ENCODE measurements at places on chromosomes 2 and 18.

DNA sequence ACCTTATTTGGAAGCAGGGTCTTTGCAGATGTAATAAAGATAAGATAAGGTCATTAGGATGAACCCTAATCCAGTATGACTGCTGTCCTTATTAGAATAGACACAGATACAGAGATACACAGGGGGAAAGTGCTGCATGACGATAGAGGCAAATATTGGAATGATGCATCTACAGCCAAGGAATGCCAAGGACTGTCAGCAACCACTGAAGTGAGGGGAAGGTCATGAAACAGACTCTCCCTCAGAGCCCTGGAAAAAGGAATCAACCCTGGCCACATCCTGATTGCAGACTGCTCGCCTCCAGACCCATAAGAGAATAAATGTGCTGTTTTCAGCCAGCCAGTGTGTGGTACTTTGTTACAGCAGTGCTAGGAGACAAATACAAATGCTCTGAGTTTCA, 14.8 kb downstream of the TMEM237 start:
- no peak for DNase-seq

GRCh38 chr2:70044290-70045040, 42.8 kb upstream of the PCBP1 start:
- DNase-seq, result no peak

- DNase-seq, result no peak
These were observed 1557.5 kb upstream of the ACVR2A start for GRCh38 chr2:146287281-146287680.

- DNase-seq, result no peak
These were observed 68.4 kb upstream of the PPP1CB start for GRCh38 chr2:28683100-28683706.

- no peak for DNase-seq
These were observed 97.0 kb downstream of the LYPD6 start for GRCh38 chr2:149427387-149427786.

DNA sequence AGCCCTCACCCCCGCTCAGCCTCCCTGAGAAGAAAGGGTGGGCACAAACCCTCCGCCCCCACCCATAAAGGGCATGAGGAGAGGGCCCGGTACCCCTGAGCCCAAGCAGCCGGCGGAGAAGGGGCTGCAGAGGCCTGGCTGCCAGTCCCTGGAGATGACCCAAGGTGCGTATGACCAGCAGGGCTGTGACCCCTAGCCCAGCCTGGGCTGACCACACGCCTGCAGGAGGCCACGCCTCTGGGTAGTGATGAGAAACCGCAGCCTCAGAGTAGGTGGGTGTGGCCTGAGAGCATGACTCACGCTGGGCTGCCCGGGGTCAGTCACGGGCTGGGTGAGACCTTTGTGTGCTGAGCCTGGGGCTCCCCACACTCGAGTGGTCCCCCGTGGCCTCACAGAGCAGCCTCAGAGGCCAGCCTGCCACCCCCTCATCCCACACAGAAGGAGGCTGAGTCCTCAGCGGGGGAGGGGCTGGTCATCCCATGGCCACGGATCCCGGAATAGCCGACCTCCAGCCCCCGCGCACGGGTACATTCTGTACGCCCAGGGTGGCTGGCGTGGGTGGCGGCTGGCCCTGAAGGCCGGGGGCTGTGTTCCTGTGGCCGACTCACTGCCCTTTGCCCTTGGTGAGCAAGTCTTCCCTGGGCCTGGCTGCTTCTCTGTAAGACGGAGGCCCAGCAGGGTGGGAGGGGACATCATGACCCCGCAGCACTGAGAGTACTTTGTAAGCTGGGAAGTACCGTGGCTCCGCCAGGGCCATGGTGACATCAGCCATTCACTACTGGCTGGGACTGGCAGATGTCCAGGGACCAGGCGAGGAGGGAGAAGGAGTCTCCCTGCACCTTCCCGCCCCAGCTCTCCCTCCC, 110.8 kb upstream of the OTOS start:
- no peak for DNase-seq

DNA sequence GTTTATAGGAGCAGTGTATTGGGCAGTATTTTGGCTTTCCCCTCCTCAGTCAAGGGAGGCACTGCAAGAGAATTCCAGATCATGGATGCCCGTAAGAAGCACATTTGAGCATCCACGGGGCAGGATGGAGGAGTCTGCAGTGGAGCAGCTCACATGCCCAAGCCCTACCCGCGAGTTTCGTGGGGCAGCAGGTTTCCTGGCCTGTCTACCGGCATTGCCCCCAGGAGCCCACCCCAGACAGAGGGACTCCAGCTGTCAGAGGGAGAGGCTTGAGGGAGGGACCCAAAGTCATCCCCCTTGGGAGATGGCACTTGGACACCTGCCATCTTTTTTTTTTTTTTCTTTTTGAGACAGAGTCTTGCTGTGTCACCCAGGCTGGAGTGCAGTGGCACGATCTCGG, 31.3 kb downstream of the TMEM177 start:
- no peak for DNase-seq

DNA sequence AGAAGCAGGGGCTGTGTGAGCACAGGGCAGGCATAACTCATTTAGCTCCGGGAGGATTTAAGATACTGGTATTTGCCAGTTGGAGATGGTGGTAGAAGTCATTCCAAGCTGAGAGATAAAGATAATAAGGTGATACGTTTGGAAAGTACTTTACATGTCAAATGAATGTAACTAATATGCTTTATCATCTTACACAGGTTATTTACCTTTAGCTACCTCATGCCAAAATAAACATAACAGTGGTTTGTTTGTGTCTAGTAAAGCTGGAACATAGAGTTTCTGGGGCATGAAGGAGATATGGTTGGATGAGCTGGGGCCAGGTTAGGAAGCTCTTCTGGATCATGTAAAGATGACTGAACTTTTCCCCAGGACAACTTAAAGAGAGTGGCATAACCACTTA, 126.9 kb upstream of the PIK3C3 start:
- DNase-seq, result no peak

- no peak for DNase-seq
These were observed 65.1 kb upstream of the DAPL1 start for GRCh38 chr2:158729873-158730620.

GRCh38 chr2:186307871-186308270, 178.2 kb upstream of the ZC3H15 start:
- DNase-seq, result no peak

GRCh38 chr18:22467760-22468553, 50.2 kb upstream of the CTAGE1 start:
- no peak for DNase-seq

DNA sequence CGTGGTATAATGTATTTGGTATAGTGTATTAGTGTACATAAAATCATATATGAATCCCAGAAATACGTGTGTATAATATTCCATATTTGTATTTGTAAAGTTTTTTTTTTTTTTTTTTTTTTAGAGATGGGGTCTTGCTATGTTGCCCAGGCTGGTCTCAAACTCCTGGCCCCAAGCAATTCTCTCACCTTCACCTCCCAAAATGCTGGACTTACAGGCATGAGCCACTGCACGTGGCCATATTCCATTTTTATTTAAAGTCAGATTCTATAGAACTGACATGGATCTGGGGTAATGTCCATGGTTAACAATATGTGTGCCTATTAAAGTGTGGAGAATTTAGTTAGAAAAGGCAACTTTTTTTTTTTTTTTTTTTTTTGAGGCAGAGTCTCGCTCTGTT, 71.5 kb downstream of the ANTXR1 start:
- no peak for DNase-seq

DNA sequence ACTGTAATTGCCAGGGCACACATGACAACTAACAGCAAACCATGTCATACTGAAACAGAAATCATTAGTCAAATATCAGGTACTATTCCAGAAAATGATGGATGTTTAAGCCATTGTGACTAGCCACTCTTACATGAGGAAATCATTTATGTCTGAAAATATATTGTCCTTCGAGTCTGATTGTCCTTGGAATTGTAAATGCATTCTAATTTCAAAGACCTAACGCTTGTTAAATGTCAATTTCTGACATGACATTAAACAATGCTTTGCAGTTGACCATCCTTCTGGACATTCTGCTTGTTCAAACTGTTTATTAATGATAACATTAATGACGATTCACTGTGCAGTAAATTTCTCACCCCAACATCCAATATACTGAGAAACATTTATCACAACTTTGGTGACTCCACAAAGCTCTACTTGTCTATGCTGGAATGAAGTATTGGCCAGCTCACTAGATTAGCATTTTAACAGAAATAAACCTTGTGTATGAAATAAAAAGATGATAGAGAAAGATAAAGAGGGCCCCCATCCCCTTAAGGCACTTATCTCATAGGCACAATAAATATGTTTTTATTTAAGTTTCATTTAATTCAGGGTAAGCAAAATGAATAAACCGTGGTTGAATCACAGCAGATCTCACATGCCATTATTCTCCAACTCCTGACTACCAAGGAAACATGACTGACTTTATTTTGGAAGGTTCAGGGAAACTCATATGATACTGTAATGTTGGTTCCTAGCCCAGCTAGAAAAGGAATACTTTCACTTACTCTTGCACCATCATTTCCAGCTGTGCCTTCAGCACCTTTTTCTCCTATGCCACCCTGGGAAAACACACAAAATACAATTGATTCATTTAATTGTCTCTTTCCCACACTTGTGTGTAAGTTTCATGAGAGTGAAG, 82.3 kb downstream of the COL3A1 start:
- DNase-seq, result no peak

DNA sequence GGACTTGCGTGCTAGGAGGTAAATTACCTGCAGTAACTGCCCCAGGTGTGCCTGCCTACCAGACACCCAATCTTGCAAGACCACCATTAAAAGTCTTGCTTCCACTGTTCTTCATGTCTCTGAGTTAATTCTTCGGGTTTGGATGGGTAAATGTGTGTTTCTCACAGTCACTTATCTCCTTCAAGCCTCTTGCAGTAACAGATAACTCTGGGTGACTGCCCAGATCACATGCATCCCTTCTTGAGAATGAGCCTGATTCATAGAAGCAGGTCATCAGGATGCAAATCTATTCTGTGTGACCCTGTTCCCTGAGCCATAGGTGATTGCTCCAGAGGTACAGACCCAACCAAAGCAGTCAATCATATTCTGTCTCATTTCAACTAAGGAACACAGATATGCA, 194.6 kb downstream of the METTL4 start:
- DNase-seq, result no peak

DNA sequence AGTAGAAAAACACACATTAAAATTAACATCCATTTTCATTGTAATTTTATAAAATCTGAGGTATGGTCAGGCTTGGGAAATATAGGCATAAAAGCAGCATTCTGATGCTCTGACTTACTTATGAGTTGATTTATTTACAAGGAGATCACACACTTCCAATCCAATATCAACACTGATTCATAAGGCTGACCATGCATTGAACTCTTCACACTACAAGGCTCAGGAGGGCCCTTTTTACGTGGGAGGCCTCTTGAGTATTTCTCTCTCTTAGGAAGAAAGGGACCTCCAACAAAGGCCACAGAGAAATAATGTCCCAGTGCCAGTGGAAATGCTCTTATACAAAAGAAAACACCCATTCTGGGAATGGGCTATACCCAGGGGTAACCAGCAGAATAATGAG, 222.8 kb downstream of the NAPG start:
- no peak for DNase-seq

GRCh38 chr2:146818122-146818521, 1026.7 kb upstream of the ACVR2A start:
- no peak for DNase-seq

- DNase-seq, result no peak
These were observed 117.3 kb upstream of the SEC11C start for GRCh38 chr18:59022167-59022945.

- DNase-seq, result no peak
These were observed 73.8 kb downstream of the KIF5C start for GRCh38 chr2:148948868-148949267.

DNA sequence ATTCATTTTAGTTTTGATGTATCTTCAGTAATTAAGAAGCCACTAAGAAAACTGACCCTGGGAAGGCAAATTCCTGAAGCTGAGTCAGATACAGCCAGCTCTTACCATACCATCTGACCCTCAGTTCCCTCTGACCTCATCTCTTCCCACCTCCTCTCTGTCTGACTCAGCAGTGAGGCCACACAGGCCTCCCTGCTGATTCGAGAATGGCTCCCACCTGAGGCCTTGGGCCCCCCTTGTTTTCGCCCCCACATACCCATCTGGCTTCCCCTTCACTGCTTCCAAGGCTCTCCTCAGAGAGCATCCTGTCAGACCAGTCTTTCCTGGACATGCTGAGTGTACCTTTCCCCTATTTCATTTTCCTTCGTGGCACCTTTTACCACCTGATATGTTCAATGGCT, 71.0 kb upstream of the CYP1B1 start:
- DNase-seq, result no peak

DNA sequence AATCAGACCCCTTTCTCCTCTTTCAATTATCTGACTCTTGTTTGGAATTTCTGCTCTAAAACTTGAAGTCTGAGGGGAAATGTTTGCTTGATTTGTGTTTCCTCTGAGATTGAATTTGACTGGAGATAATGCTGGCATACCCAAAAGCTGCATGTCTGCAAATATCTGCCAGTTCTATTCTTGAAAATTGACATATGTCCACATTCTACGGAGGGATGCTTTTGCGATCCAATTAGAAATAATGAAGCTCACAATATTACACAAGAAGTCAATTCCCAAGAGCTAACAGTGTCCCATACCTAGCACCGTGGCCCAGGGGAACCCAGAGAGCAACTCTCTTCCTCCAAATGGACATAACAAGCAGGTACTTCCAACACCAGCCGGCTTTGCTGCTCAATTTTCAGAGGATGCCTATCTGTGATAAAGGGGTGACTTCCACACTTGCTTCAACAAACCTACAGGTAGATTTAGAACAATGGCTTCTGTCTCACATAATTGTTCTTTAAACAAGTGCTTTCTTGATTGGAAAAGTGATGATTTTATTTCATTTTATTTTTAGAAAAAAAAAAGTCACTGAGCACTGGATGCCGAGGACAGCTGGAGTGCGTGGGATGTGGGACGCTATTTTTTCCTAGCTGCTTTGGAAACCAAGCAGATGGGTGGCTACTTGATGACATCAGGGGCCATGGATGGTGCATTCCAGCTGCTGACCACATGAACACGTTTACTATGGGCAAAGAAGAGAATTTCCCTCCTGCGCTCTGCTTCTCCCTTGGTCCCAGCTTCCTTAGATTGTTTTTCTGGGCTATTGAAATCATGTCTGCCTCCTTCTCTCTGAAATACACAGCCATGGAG, 488.9 kb downstream of the RNF144A start:
- no peak for DNase-seq

DNA sequence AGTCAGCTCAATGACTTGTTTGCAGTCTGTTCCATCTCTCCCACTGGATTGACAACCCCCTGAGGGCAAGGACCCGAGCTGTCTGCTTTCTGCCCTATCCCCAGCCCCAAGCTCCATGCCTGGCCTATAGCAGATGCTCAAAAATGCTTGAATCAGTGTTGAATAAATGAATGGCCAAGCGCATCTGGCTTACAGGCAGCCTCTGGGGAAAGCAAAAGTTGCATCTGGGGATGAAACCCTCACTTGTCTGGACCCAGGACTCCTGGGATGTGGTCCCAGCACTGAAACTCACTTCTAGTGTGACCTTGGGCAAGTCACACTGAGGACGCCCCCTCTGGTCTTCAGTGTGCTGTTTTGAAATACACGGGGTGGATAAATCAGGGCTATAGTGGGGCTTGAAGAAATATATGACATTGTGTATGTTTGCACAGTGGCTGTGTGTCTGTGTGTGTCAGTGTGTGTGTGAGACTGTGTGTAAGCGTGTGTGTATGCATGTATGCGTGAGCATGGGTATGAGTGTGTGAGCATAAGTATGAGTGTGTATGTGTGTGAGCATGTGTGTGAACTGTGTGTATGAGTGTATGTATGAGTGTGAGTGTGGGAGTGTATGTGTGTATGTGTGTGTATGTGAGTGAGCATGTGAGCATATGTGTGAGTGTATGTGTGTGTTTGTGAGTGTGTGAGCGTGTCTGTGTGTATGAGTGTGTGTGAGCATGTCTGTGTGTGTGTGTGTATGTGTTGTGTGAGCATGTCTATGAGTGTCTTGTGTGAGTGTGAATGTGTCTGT, 27.8 kb upstream of the TNS1 start:
- DNase-seq, result no peak
